ENCODE measurements at places on chromosomes 7 and 10.

- peak; percentile 63 for DNase-seq
Observed at GRCh38 chr7:151057506-151057988, at the start of gene CDK5. TSS of gene CDK5 (minus strand) at chr7:151057897. CDS start at chr7:151057848, 49 bp downstream.

DNA sequence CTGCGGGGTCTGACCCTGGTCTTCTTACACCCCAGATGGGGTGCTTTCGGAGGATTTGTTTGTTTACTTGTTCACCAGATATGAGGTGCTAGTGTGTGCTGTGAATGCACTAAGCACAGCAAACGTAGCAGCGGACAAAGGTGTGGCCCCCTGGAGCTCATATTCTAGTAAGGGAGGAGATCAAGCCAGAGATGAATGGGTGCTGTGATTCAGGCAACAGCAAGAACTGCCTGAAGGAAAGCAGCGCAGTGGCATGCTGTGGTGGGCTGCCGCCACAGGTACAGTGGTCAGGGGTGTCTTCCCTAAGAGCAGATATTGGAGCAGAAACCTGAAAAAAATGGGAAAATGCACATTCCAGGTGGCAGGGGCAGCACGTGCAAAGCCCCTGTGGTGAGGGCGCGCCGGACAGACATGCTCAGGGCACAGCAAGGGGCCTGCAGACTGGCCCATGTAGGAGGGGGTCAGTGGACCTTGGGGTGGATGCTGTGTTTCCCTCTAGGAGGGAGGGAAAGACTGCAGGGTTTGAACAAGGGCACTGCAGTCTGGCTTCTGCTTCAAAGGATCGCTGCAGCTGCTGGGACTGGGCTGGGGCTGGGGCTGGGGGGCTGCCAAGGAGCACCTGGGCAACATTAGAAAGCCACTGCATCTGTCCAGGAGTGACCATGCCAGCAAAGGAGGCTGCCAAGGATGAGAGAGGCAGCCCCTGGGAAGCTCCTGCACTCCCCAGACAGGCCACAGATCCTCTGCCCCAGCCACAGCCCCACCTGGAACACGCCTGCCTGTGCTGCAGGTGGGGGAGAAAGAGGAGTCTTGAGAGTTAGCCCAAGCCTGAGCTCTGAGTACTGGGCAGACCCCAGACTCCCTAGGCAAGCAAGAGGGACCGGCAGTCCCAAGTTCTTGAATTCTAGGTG lies 927 bp upstream of the DEPP1 start:
- DNase-seq, result no peak

- no peak for DNase-seq
Observed at GRCh38 chr10:93290661-93291354, 191.3 kb downstream of the MYOF start.

GRCh38 chr7:1851721-1852516 lies 181.8 kb downstream of the ELFN1 start:
- no peak for DNase-seq

DNA sequence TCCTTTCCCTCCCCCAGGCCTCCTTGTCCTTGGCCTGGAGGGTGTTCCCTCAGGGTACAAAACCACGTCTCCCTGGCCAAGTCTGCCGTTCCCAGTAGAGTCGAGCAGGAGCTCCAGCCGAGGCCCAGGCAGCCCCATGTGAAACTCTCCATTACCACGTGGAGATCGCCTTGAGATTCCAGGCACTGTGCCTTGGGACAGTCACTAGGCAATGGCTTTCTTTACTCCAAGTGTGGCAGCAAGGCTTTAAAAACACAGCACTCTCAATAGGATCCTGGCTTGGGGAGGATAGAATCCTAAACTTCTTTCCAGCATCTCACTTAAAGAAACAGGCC lies 57.5 kb downstream of the PLXNA4 start:
- no peak for DNase-seq
